ENCODE measurements at places on chromosomes 3 and 15.
A peak's percentile ranks its signal among the peaks of the same experiment; 100 is the strongest.

DNA sequence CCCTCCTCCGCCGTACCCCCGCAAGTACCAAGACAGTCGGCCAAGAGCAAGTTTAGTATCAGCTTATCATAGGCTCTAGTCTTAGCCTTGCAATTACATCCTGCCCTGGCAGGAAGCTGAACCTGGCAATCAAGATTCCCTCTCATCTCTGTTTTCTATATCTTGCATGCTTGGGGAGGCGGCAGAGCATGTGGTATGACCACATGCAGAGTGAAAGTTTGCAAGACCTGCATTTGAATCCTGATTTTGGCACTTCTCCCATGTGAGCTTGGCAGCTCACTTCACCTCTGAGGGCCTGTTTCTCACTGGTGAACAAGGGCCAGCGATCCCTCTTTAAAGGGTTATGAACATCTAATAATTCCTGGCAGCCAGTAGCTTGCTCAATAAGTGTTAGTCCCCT, 106.1 kb upstream of the FRMD4B start:
- DNase-seq: peak; percentile 33

GRCh38 chr3:97910931-97911351, 61.3 kb downstream of the RIOX2 start:
- no peak for DNase-seq

DNA sequence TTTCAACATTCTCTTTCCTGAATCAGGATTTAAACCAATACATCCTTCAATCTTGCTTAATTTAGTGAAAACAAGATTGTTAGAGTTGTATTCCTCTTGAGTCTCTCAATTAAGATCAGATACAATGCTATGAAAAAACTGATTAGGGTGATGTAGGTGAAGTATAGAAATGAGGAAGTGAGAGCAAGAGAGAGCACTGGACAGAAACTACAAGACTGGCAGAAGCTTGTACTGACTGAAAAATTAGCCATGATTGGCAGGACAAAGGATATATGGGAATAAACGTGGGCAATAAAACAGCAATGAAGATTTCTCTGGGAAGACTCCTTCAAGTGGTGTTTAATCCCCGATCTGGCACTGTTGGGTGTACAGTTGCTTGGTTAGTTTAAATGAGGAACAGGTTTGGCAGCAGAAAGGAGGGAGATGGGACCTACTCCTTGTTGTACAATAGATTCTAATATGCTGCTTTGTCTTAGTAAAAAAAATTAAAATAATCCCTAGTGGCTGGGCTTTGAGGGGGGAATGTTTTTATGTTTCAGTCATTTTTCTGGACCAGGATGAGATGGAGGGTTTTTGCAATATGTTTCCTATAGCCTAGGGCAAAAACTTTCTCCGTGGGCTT, 252.7 kb downstream of the SLC9A9 start:
- DNase-seq: no peak

DNA sequence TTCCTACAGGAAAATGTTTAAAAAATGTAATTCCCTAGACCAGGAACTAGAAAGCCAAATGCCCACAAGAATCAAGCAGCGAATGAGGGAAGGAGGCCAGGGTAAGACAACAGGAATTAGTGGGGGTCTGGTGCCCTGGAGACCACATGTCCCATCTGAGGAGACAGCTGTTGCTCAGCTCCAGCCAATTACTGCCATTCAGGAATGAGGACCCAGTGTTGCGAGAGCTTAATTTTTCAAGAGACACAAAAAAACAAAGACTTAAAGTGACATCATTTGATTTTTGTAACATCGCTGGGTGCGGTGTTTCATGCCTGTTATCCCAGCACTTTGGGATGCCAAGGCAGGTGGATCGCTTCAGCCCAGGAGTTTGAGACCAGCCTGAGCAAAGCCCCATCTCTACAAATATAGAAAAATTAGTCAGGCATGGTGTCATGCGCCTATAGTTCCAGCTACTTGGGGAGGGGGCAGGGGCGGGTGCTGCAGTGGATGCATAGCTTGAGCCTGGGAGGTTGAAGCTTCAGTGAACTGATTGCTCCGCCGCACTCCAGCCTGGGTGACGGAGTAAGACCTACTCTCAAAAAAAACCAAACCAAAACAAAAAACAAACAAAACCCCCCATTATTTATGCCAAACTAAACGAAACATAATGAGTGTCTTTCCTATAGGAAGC, 52.8 kb upstream of the LRIG1 start:
- no peak for DNase-seq

DNA sequence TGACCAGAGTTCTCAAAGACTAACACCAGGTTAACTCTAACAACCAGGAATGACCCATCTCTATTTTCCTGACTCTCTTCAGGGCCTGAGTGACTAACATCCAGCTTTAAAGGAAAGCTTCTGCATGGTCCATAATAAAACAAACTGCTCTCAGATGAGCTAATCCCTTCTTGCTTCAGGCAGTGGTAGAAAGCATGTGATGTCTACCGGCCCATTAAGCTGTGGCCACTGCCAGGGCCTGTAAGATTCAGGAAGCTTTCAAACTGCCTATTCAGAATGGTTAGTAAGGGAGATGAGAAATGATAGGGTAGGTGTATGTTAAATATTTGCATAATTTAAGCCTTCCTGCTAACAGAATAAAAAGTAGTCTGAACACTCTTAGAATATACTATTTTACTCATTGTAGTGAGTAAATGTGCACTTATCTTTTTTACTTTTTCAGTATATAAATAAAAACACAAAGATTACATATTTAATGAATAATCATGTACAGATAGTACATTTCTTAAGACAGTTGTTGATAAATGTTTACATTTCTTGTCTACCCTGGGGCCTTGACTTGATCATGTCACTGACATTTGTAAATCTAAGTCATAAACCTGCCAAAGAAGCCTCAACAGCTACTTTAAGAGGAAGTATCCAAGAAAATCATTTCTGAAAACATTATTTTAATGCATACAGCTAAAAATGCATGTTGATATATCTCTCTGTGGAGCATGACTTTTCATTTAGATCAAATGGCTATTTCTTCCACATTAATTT, 222.0 kb downstream of the MCTP2 start:
- no peak for DNase-seq

DNA sequence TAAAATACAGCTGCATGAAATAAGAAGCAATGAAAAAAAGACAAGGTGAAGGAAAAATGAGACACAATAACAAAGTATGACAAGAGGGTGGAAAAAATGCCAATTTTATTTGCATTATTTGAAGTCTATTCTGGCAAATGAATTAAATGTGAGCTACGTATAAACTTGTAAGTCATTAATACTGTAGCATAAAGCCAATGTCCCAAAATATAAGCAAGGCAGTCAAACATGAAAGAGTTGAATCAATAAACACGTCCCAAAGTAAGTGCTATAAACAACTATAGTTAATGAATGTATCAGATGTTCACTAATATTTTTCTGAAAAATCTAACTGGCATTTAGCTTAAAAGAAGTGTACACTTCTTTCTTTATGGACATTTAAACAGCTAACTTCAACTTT, 481.9 kb downstream of the ROBO1 start:
- no peak for DNase-seq

DNA sequence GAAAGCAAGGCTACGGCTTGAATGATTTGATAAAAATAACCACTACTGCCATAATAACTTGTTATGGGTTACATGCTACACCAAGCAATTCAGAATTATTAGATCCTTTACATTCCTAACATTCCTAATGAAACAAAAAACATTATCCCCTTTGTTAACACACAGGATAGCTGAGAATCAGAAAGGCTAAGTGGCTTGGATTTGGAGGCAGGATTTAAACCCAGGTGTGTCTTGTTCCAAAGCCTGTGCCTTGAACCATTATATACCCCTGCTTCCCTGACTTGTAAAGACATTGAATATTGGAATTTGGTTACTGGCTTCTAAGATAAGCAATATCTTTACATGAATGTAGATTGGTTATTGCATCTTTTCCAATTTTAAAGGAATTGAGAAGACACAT, 417.1 kb upstream of the GOLIM4 start:
- DNase-seq: no peak

DNA sequence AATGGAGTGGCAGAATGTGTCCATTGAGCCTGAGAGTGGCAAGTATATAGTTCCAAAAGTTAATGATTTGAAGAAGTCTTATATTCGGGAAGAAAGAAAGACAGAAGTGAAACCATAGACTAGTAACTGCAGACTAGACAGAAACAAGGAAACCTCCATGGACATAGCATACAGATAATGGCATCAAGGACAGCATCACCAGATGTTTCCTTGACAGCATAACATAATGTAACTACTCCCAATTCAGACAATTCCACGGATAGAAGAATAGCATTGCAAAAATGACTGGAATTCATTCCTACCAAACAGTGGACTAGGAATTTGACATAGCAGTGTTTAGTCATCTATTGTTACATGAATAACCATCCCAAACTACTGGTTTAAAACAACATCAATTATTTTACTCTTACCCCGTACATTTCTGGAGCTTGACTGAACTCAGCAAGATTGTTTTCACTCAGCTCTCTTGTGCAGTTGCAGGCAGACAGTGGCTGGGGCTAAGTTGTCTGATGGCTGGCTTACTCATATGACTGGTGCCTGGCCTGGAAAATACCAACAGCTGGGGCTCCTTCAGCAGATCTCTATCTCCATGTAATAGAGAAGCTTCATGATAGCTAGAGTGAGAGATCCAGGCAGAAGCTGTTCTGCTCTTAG, 109.7 kb upstream of the GADL1 start:
- peak; percentile 99 for DNase-seq

DNA sequence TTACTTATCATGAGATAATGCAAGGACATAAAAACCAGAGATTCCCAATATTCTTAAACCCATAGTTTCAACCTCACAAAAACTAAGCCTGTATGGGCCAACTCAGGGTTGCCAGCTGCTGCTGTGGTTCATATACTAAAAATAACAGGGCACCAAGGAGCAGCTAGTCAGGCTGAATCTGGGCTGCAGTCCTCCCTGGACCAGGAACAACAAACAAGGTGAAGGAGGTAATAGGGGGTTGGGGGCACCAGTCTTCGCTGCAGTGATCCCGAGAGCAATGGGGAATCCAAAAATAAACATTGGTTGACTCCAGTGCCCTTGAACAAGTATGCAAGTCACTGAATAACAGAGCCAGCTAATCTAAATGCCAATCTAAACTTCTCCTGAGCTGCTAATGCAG, 108.9 kb downstream of the MECOM start:
- no peak for DNase-seq

DNA sequence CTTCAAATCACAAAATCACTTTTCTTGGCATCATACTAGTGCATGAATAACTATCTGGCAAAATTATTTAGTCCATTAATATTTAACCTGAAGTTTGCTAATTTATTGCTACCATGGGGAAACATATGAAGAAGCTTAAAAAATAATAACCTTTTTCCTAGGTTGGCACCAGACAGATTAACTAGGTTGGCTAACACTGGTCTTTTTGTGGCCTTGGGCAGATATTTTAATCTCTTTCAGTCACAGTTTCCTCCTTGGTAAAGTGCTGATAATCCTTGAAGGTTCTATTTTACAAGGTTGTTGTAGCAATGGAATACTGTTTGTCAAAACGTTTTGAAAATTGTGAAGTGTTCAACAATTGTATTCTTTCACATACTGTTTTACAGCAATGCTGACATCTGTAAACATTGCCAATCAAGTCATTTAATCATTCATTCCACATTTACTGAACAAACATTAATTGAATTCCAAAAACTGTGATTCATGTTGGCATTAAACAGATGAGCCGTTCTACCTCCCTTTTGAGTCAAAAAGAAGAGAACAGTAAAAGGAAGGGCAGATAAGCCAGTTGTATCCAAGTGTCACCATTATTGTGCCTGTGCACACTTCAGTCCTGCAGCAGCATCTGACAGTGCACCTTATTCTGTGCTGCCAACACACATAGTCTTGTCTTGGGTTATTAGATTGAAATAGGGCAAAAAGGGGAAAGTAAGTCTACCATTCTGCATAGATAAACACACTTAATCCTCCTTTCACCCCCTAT, 21.9 kb downstream of the EPHA6 start:
- no peak for DNase-seq

GRCh38 chr3:178420033-178420432, 116.2 kb upstream of the KCNMB2 start:
- no peak for DNase-seq

GRCh38 chr15:85690561-85691231, 104.0 kb downstream of the KLHL25 start:
- no peak for DNase-seq

DNA sequence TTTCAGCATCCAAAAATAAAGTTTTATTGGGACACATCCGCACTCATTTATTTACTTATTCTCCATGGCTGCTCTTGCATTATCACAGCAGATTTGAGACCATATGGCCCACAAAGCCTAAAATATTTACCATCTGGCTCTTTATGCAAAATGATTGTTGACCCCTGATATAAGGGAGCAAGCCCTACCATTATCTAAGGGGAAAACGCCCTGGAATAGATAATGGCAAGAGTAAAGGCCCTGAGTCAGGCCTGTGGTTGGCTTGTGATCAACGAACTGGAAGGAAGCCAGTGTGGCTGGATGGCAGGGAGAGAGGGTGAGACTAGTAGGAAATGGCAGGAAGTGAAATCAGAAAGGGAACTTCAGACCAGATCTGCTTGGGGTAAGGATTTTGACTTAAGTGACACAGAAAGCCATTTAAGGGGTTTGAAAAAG, 24.6 kb upstream of the DMXL2 start:
- DNase-seq: peak; percentile 11

DNA sequence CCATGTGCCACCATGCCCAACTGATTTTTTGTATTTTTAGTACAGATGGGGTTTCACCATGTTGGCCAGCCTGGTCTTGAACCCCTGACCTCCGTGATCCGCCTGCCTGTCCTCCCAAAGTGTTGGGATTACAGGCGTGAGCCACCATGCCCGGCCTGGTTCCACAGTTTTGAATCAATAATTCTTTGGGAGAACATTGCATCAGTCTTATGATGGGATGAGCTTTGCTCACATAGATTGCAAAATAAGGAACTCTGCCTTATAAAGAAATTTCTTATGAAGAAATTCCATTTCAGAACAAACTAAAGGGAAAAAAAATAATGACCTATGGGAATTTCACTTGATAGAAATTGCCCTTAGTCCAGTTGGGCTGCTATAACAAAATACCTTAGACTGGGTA, 15.8 kb upstream of the TMPRSS7 start:
- no peak for DNase-seq

DNA sequence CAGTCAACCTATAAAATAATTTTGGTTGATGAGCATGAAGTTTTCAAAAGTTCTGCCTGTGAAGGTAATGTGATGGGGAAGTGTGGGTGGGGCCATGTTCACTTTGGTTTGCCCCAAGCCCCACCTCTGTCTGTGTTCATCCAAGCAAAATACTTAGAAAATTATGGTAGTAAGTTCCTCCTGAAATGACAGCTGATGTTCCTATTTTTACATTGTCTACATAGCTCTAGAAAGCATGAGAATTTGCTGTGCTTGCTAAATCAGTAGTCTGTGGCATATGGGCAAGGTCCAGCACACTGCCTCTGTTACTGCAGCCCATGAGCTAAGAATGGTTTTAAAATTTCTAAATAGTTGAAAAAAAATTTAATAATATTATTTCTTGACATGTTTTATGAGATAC, 21.9 kb upstream of the CP start:
- peak; percentile 2 for DNase-seq

GRCh38 chr3:132645058-132645457, 14.6 kb downstream of the ACAD11 start:
- no peak for DNase-seq

- DNase-seq: no peak
These were observed 9.1 kb upstream of the CALML4 start for GRCh38 chr15:68213991-68214837.

- no peak for DNase-seq
These were observed 17.7 kb downstream of the TTC21A start for GRCh38 chr3:39124876-39125840.

Measured in kidney glomerular epithelial cell (primary cell).